AG09309 (cell line): ENCODE measurements at places on chromosomes 4 and X.

DNA sequence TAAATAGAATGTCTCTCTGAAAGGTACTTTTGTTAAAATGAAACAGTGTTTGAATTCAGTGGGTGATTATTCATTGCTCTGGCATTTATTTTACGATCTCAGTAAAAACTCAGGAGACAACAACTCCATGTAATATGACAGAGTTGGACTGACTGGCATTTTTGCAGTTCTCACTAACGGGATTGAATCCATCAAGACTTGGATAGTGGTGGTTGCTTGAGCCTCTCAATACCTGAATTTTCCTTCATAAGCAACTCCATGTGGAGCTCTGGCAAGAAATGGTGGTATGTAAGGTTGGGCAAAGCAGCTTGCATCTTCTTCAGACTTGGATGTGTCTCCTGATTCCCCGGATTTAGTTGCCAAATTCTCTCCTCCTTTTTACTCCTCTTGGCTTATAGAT, 72.7 kb downstream of the FRMPD4 start:
- DNase-seq: peak; percentile 7

GRCh38 chr4:148735432-148736155, 293.4 kb upstream of the NR3C2 start:
- DNase-seq: no peak

- DNase-seq: no peak
Measured at GRCh38 chr4:101031971-101032370, 315.4 kb downstream of the PPP3CA start.

- DNase-seq: no peak
Measured at GRCh38 chr4:26858035-26858918, 2.4 kb upstream of the STIM2 start.

- DNase-seq: no peak
Measured at GRCh38 chrX:39022106-39022505, 220.8 kb downstream of the MID1IP1 start.

DNA sequence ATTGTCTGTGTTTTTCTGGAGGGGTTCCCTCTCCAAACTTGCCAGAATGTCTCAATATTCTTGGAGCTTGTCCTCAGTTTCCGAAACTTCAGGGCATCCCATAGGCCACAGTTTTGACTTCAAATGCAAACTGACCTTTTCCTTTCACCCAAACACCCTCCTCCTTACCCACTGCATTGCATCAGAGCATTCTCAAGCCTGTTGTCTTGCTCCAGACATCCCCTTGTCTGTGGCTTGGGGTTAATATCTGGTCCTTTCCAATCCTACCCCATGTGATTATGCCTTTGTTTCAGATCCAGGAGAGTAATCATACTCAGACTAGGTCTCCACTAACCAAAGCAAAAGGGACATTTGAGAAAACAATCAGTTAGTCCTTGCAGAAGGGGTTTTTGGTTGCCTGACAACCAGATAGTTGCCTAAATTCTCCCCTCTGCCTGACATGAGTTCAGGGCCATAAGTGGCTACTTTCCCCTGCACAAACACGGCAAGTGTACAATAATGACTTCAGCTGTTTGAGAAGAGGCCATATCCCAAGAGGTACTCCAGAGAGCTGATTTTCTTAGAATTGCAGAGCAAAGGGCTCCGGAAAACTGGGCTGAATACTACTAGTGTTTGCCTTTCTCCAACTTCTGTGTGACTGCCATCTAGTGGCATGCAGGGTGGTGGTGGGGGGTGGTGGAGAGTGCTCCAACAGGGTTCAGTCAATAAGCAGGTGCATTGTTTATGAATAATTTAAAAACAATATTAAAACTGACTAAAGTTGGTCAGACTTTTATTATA, 130.2 kb downstream of the CHRDL1 start:
- peak; percentile 3 for DNase-seq

GRCh38 chrX:73932522-73932921, 369.5 kb downstream of the CHIC1 start:
- no peak for DNase-seq

DNA sequence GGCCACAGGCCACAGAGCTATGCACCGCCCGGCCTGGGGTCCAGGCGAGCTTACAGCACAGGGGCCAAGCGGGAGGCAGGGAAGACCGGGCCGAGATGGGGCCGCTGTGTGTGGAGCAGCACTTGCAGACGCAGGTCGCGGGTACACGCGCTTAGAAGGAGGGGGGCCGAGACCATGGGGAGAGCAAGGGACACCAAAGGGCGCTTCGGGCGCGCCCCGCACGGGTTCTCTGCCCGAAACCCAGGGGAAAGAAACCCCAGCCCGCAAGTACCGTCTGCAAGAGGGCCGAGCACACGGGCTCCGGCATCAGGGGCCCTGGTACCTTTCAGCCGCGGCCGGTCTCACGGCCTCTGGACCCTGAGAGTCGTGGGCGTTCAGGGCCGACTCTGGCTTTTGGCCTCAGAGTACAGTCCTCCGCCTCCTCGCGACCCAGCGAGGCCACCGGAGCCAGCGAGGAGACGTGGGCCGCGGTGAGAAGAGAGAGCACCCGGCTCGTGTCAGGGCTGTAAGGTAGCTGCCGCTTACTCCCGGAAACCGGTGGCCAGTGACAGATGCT, 342 bp downstream of the EOLA2 start:
- no peak for DNase-seq

DNA sequence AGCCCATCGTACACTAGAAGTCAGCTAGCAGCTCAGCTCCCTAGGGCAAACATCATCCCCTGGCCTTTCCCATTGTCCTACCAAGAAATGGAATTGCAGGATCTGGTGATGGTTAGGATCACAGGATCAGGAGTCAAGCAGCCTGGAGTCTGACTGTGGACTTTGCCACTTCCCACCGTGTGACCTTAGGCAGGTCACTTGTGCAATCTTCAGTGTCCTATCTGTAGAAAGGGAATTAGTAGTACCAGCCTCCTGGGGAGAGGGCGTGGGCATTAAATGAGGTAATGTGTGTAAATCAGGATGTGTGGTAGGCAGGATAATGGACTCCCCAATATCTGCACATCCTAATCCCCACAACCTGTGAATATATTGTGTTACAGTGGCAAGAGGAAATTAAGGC, 38.6 kb upstream of the APLN start:
- DNase-seq: no peak

DNA sequence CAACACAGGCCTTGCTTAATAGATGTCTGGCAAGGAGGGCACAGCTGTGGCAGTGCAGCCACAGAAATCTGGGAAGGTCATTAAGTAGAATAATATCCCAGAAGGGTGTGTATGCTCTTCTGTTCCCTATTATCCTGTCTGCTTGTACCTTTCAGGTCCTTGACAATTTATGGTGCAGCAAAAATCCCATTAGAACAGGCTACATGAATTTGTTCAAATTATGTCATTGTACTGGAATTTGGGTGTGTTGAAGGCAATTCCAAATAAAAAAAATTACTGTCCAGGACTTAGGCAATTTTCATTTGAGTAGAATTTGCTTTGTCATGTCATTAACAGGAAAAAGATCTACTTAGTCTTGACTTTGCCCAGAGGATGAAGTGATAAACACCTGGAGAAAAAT, 192.1 kb downstream of the IDS start:
- DNase-seq: no peak

- no peak for DNase-seq
Measured at GRCh38 chr4:186651624-186652023, 72.0 kb downstream of the FAT1 start.

GRCh38 chrX:107574711-107575110, 53.6 kb upstream of the PRPS1 start:
- DNase-seq: no peak

DNA sequence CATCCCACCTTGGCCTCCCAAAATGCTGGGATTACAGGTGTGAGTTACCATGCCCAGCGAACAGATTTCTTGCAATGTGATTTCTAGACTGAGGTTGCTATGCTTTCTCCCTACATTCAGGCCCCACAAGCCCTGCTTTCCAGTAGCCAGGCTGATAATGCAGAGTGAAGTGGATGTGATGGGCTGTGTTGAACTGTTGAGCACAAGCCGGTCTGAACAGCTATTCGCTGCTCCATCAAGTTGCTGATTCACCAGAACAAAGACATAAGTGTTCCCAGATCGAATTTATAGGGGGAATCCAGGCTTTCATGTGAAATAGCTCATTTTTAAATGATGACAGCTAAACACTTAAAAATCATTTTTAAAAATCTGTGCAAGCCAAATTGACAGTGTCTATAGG, 8.0 kb downstream of the NIPAL1 start:
- no peak for DNase-seq

GRCh38 chrX:45824471-45824870, 623.8 kb upstream of the DIPK2B start:
- peak; percentile 81 for DNase-seq

GRCh38 chrX:18291006-18291545, 63.4 kb downstream of the SCML2 start:
- no peak for DNase-seq

DNA sequence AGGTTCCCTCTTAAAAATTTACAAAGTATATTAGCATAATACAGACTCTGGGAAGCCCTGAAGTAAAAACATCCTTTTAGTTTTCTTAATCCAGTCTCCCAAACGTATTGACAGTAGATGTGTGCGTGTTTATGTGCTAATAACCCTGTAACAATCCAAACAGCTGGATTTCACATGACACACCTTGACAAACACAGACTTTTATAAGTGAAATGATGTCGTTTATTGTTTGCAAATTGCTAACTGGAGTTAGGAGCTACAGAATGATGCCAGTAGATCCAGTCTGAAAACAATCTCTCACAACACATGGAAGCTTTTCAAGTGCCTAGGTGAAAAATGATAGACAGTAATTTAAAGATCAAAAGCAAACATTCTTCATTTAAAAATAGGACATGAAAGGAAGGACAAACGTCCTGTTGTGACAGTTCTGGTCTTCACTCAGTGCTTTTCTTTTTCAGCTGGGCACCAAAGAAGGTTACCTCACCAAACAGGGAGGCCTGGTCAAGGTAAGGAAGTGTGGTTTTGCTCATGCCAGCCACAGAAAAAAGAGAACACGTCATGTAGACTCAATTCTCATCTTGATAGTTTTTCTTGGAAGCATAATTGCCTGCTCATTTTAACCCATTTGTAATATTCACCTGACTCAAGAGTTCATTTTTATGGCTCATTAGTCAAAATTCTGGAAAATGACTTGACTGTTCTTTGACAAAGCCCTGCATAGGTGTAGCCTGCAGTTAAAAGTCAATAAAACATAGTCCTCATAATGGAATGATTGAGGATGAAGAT, 32.9 kb downstream of the LAMTOR3 start:
- DNase-seq: no peak

- DNase-seq: no peak
Measured at GRCh38 chr4:97978791-97979488, 164.3 kb downstream of the STPG2 start.

GRCh38 chrX:103175944-103176753, 38.8 kb upstream of the BEX4 start:
- no peak for DNase-seq

GRCh38 chr4:88735564-88735963, 37.9 kb upstream of the NAP1L5 start:
- DNase-seq: no peak

GRCh38 chr4:133178956-133179355, 29.9 kb downstream of the PCDH10 start:
- DNase-seq: no peak

DNA sequence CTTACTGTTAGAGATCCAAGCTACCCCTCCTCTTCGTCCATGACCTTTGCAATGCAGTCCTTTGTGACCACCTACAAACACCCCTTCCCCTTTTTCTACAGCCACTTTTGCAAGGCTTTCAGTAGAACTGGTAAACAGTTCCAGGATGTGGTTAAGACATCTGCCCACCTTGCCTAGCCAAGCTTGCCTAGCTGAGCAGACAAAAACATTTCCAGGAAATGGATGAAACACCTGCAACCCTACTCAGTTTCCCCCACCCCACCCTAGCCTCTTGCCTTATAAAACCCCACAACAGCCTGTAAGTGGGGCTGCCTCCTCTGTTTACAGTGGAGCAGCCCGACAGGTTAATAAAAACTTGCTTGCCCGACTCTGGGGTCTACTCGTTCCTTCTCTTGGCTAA, 133.8 kb downstream of the ZC4H2 start:
- DNase-seq: no peak

GRCh38 chr4:53489279-53489889, 101.9 kb downstream of the LNX1 start:
- DNase-seq: no peak

GRCh38 chr4:167555338-167556022, 321.2 kb upstream of the SPOCK3 start:
- no peak for DNase-seq
